ENCODE measurements at places on chromosomes 4 and X. TPM values are rescaled to one million over a fixed set of nuclear protein-coding genes. Genes with fewer than 3 reads are reported as not detected.

DNA sequence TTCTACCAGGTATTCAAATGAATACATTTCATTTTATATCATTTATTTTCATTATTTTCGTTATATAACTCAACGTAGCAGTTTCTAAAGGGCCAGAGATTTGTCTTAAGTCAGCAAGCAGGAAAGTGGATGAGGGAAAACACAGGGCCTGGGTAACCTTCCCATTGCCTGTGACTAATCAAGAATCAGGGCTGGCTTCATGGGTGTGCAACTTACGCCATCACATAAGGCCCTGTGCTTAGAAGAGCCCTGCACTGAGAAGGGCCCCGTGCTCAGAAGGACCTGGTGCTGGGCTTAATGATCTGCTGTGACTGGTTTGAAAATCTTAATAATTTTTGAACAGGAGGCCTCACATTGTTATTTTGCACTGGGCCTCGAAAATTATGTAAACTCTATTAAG, 65.4 kb upstream of the FAM9C start:
- DNase-seq = no peak

DNA sequence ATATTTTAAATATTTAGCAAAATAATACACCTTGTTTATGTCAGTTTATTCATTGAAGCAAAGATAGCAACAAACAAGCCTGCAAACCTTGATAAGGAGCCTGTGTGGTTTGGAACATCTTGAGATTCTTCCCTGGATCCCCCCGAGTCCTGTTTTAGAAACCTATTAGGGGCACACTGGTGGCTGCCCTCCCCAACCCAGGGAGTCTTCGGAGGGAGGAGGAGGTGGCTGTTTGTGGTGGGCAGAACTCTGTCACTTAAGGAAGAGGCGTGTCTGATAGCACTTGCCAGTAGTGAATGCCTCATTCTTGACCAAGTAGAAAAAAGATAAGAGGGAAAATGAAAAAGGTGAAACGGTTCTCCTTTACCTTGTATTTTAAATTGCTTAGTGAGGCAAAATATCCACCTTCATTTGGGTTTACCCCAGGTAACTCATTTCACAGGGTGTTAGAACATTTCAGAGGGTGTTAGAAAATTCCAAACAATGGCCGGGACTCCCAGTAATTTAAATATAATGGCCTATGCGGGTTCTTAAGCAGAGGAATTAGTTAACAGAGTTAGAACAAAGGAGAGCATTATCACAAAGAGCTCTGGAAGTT, 10.4 kb downstream of the KIT start:
- no peak for DNase-seq

DNA sequence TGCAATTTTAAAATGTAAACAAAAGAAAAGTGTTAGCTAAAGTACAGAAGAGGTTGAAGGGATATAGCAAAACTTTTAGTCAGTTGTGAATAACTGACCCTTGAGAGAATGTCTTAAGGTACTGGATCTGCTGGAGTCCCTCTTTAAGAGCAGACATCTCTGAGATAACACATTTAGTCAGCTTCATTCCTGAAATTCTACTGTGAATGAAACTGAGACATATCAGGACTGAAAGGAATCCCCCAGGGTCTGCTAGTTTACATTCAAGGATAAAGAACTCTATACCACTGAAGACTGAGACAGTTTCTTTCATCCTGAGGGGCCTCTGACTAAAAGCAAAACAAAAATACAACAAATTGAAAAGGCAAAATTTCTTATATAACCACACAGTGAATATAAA, 54.4 kb downstream of the PGRMC1 start:
- DNase-seq = no peak

GRCh38 chr4:16261313-16261878, 35.1 kb upstream of the TAPT1 start:
- no peak for DNase-seq

- DNase-seq = no peak
Measured at GRCh38 chr4:15320121-15320678, 107.6 kb upstream of the C1QTNF7 start.

DNA sequence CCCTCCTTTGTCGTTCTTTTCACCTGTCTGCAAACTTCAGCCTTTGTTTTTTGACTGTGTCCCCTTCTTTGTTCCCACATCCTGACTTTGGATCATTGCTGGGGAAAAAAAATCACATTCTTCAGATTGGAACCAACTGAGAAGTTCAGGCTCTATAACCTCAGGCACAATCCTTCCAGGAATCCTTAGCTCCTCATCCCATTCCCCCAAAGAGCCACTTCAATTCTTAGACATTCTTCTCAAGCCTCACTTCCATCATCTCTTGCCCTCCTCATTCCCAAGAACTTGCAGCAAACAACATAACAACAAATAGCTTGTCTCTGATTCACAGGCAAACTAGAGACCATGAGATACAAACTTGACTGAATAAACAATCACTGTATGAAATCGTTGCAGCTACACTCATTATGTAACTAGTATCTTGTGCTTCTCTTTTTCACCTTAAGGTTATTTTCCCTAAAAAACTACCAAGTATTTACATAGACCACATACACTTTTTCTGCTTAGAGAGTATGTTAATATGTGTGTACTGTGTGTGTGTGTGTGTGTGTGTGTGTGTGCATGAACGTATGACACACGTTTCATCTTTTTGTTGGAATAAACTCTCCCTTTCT, 26.4 kb upstream of the PGM2 start:
- no peak for DNase-seq

- no peak for DNase-seq
Measured at GRCh38 chr4:47741200-47741599, 96.7 kb downstream of the CORIN start.

DNA sequence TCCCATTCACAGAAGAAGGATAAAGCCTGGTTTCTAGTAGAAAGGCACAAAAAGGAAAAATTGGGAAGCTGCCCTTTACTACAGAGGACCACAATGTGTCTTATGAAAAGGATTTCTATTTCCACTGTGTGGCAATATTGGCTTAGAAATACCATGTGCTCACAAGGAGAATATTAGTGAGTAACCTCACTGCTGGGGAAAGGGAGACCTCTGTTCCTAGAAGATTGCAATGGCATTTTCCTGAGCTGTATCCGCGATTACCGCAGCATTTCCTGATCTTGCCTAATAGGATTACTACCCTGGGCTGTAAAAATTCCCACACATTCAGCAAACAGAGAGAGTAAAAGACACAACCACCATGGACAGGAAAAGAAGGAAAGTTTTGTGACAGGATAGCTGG, 308.8 kb upstream of the TECRL start:
- peak; percentile 30 for DNase-seq

- no peak for DNase-seq
Measured at GRCh38 chrX:153374426-153374825, 26.7 kb downstream of the PNMA6E start.

DNA sequence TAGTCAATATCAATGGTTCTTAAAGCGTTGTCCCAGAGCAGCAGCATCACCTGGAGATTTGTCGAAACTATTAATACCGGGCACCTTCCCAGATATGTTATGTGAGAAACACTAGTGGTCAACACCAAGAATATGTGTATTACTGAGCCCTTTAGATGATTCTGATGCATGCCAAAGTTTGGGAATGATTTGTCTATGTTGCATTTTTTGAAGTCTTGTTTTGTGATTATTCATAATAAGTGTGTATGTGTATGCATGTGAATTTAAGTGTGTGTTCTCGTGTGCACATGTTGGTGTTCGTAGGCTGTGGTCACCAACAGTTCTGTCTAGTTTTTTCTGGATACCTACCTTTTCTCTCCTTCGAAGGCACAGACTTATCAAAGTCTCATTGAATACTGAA, 749.4 kb downstream of the GRID2 start:
- no peak for DNase-seq

DNA sequence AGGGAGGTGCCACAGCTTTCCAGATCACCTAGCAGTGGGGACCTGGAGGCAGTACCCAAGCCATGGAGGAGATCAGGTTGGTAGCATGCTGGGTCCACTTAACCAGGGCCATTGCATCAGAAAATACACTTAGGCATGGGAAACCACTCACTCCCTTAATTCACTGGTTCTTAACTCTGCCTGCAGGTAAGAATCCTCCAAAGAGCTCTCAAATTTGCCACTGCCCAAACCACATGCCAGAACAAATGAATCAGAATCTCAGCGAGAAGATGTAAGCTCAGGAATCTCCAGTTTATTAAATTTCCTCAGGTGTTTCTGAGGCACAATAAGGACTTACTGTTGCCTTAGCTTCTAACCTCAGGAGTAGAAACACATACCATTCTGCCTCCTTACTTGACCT, 327.7 kb upstream of the RASGEF1B start:
- no peak for DNase-seq

DNA sequence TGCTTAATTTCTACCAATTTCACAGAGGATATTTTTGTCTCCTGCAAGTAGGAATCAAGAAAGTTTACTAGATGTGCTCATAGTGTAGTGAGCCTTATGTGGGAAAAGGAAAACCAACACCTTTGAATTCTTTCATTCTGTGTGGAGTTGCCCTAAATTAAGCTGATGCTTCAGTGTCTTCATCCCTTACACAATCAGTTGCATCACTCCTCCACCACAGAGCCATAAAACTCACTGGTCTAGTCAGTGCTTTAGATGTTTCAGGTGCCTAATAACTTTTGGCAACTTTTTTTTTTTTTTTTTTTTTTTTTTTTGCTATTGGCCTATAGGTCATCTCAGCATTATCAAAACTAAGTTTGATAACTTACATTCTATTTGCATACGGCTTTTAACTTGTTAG, 41.5 kb downstream of the HHIP start:
- DNase-seq = no peak

GRCh38 chr4:14883166-14883565, 119.1 kb upstream of the CPEB2 start:
- DNase-seq = no peak

DNA sequence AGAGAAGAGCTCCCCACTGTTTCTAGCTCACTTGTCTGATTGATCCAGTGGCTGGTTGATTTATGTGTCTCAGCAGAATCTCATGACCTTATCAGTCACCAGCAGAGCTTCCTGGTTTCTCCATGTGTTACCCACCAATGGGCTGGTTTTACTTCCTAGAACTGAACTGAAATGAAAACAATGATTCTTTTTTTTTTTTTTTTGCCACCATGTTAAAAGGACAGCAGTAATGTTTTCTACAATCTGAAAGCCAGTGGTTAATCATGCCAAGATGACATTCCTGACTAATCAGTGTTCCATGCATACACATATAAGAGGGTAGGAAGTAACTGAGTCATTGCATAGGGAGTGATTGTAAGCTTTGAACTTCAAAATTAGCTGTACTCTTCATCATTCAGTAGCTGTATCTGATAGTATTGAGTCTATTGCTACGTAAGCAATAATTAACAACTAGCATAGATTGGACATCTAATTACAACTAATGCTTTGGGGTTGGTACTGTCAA, 67.7 kb downstream of the SLC4A4 start:
- DNase-seq = no peak

- DNase-seq = no peak
Measured at GRCh38 chrX:119948381-119948780, 4.8 kb upstream of the NKAP start.

GRCh38 chrX:20197641-20198210, 56.1 kb upstream of the EIF1AX start:
- no peak for DNase-seq

- DNase-seq = no peak
Measured at GRCh38 chrX:22577181-22577580, 304.5 kb downstream of the CBLL2 start.

DNA sequence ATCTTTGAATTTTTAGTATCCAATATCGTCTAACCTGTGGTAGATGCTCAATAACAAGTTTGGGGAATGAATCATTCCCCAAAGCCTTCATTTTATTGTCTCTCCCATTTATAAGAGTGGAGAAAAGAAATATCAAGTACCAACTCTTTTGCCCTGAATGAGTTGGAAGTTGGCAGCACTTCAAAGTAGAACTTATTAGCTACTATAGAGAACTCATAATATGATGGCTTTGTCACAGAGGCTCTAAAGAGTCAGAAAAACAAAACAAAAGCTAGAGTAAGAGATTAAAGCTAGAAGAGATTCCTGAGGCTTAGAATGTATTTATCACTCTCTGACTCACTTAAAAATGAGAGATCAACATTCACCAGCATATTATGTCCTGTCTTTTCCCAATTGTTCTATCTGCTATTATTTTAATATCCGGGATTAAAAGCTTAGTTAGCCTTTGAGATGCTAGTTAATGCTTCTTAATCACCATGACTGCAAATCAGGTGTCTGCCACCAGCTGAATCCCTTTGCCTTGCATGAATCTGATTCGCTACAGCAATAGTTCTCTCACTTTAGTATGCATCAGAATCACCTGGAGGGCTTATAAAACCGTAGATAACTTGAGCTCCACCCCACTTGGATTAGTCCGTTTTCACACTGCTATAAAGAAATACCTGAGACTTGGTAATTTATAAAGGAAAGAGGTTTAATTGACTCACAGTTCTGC, 77.9 kb downstream of the PALLD start:
- DNase-seq = no peak

DNA sequence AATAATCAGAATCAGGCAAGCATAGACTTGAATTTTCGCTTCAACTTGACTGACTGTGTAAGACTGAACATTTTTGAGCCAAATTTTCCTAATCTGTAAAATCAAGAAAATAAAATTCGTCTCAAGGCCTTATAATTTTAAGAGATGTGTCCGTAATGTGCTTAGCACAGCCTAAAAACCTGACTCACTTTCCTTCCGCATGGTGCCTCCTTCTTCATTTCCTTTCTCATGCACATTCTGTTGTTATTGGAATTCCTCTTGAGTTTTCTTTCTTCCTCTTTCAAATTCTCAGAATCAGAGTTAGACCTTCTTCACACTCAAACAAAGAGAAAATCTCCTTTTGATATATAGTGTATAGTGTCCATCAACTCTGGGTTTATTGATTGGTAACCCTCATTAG, 208.9 kb upstream of the SLIT2 start:
- no peak for DNase-seq

DNA sequence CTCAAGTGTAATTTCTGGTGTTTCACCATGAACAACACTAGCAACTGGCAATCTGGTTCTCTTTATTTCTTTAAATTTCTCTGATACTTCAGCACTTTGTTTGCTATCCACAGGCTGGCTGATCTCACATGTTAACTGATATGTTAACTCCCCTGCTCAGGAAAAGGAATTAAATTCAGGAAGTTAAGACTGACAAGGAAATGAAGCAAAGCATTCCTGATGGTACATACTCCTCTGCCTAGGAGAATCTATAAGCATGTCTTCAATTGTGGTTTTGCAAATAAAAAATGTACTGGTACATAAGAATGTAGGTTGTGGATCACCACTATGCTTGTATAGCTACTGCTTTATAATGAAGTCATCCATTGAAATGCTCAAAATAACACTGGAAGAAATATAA, 1119.2 kb upstream of the INTU start:
- no peak for DNase-seq

The TMPRSS11D gene
- total RNA-seq = not detected

The CPE gene
- total RNA-seq = not detected

The CFI gene
- total RNA-seq = not detected

The UGT2B17 gene
- not detected for total RNA-seq

The SORBS2 gene
- 9.7 TPM for total RNA-seq

The GPR173 gene
- not detected for total RNA-seq

The PNMA6F gene
- not detected for total RNA-seq

The LAS1L gene
- 50.6 TPM for total RNA-seq

The MAGEA10 gene
- not detected for total RNA-seq

The TBC1D9 gene
- total RNA-seq = 8.4 TPM

The GAGE12J gene
- total RNA-seq = not detected

The IL15 gene
- total RNA-seq = 4.1 TPM

The BEX5 gene
- not detected for total RNA-seq

The SPANXA1 gene
- total RNA-seq = not detected

The GLUD2 gene
- 0.23 TPM for total RNA-seq

The DGKK gene
- not detected for total RNA-seq

The PCDH11X gene
- not detected for total RNA-seq

Data from HT-29 (cell line).